Posterior vena cava (tissue), 2 donors: ENCODE measurements at places on chromosomes 2 and 18.

DNA sequence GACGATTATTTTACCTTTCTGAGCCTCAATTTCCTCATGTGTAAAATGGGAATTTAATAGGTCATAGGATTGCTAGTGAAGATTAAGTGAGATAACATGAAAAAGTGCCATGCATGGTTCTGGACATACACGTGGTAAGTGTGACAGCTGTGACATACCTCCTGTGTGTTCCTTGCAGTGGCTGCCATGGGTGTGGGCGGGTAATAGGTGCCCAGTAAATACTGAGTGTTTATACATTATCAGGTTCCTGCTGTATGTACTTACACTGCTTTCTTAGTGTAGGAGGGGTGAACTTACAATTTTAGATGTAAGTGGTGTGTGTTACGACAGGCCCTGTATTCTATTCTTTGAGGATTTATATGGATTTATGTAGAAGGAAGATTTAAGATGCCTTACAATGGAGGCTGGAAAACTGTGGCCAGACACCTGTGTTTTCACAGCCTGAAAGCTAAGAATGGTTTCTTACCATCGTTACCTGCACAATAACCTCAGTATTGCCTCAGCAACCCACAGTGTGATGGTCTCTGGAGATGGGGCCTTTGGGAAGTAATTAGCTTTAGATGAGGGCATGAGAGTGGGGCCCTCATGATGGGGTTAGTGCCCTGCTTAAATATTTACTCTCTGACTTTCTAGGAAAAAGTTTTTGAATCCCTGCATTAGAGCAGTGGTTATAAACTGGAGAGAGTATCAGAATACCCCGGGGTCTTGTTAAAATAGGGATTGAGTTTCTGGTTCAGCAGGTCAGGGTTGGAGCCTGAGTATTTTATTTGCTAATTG is 78.1 kb downstream of the ASAP2 start:
- DNase-seq: no peak

- no peak for DNase-seq
Observed at GRCh38 chr2:179711375-179711774, 150.0 kb downstream of the ZNF385B start.

DNA sequence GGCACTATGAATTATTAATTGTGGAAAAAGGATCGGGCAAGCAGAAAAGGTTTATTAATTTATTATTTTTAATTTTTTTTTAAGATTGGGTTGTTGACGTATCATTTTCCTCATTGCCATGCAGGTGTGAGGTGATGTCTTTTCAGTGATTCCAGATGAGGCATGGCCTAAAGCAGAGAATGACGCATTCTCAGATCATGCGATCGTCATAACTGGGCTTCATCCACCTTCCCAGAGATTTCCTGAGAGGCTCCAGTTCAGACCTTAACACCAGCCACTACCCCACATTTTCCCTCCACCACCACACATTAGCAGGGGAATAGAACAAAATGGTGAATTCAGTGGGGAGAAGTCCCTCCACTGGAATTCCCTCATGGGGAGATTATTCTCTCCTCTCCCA is 518.4 kb upstream of the SPHKAP start:
- DNase-seq: no peak

DNA sequence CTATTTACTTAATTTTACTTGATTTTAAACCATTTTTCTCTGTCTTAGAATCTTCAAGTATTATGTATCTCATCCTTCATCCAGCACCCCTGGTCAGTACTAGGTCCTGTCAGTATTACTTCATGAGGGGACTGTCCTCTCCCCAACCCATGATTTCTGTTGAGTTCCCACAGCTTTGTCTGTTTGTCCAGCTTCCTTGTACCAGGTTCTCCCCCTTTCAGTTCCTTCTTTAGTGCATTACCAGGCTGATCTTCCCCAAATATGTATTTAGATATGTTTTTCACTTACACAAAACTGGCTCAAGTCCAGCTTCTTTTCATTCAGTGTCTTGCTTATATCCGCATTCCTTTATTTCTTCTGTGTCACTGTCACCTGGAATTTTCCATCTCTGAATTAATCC is 13.8 kb upstream of the TTC27 start:
- no peak for DNase-seq

GRCh38 chr2:196891136-196891535 is 35.4 kb downstream of the PGAP1 start:
- no peak for DNase-seq

DNA sequence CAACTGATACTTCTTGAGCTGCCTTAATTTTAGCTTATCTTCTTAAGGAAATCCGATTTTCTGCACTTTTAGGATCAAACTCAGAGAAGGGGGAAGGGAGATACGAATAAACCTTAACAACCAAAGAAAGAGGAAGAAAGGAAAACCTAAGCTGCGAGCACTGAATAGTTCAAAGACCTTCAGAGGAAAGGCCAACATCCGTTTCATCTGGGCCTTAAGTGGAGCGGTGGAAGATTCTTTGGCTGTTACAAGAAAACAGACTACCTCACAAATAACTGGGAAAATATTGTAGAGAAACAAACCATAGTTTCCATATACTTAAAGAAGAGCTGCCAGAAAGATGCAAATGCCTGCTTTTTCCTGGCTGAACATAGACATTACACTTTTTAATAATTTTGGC is 43.6 kb downstream of the VIT start:
- no peak for DNase-seq

DNA sequence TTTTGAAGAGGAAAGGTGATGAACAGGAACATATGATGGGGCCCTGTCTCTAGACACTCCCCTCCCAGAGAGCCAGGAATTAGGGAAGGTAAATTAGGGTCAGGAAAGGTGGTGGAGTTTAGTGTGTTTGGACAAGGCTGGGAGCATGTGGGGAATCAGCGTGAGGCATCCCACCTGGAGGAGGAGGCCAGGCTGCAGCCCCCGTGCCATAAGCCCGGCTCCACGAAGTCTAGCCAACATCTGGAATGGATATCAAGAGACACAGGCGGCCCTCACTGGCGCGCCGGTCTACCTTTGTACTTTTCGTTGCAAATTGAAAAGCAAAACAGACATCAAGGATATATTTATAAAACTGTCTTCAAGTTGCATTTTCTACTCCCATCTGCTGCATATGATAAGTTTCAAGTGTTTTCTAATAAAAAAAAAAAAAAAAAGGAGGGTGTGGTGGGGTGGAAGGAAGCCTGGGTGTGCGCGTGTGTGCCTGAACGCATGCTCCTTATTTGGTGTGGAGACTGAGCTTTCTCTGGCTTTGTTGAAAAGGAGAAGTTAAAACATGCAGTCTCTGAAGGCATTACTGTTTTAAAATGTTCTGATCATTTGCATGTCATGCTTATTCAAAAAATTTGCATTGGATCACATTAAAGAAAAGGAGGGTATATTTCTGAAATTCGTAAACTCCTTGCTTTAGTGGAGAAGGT is 546.7 kb upstream of the ID2 start:
- no peak for DNase-seq

DNA sequence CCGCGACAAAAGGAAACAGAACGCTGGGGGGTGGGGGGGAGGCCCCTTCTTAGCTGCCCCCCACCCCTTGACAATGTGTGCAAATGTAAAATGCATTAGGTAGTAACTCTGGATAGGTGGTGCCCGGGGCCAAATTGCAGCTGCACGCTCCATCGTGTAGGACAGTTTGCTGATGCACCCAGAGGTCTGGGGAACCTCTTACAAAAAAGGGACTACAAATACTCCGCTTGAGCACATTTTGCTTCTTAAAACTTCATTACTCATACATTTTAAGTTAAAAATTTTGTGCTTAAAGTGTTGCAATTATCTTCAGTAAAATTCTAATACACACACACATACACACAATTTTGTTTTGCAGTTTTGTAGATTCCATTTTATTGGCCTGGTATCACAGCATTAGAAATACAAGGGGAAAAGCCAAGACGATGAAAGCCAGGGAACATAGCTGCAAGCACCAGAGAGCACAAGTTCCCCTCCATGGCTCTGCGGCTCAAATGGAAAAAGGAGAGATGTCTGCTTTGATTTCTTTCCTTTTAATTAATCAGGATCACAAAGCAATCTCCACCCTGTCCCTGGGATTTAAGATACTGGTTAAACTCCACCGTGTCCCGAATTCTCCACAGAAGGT is 582.1 kb downstream of the ZEB2 start:
- no peak for DNase-seq

DNA sequence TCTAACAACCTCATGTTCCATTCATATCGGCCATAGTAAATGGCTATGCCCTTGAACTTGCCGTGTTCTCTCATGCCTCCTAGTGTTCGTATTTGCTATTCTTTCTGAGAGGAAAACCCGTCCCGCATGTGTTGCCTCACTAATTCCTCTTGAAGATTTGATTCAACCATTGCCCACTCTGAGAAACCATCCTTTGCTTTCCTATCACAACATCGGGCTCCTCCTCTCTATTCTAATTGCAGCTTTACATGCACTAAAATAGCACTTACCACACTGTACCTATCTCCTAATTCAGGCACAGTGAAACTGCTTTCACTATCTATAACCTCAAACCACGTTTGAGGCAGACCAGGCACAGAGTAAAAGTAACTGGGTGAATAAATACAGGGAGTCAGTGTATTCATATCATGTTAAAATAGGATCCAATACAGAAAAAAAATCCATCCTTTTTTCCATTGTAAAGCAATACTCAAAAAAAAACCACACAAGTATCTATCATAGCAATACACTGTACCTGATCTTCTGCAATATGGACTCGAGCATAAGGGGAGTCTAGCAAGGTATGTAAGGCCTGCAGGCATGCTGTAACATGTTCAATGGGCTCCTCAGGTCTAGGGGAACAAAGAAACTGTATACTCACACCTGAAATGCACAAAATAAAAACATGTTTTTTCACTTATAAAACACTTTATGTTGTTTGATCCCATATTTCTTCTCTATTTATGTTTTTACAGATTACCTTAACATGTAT is 39.0 kb upstream of the STRN start:
- no peak for DNase-seq

GRCh38 chr2:236306825-236307540 is 42.8 kb upstream of the ASB18 start:
- no peak for DNase-seq

GRCh38 chr2:65762068-65762467 is 329.7 kb upstream of the SPRED2 start:
- no peak for DNase-seq

- no peak for DNase-seq
Observed at GRCh38 chr2:8709611-8710010, 27.8 kb downstream of the ID2 start.

GRCh38 chr2:114274957-114275356 is 167.5 kb upstream of the DPP10 start:
- no peak for DNase-seq

- no peak for DNase-seq
Observed at GRCh38 chr2:69221960-69222751, 164.9 kb downstream of the GFPT1 start.

GRCh38 chr2:134008837-134009236 is 245.0 kb upstream of the MGAT5 start:
- no peak for DNase-seq

DNA sequence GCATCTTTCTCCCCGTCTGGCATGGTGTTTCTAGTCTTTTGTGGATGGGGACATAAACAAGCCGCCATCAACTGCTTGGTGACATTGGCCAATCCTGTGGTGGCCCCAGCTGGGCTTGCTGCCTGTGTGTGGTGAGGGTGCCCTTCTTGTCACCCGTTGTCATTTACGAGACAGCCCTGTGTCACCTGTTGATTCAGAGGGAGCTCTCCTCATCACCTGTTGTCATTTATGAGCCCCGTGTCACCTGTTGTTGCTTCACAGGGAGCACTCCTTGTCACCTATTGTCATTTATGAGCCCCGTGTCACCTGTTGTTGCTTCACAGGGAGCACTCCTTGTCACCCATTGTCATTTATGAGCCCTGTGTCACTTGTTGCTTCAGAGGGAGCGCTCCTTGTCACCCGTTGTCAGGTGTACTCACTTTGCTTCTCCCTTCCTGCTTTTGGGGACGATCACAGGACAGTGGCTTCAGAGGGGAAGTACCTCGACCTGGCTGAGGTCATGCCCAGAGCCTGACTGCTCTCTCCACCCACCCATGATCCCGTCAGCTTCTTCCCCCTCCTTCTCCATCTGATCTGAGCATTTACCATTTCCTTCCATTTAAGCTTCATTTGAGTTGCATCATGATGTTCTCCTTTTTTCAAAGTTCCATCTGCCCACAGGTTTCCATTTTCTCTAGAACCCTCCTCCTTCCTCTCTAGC is 29.1 kb downstream of the HPCAL1 start:
- peak; percentile 66 for DNase-seq

DNA sequence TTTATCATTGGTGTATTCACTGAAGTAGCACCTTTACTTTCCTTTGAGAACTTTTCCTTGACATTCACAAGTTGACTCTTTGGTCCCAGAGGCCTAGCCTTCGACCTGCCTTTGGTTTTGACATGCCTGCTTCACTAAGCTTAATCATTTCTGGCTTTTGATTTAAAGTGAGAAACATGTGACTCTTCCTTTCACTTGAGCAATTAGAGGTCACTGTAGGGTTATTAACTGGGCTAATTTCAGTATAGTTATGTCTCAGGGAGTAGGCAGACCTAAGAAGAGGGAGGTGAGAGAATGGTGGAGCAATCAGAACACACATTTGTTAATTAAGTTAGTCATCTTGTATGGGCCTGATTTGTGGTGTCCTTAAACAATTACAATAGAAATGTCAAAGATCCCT is 1040.7 kb upstream of the SLC39A10 start:
- DNase-seq: no peak

- DNase-seq: no peak
Observed at GRCh38 chr2:46798998-46799698, 116.5 kb downstream of the MCFD2 start.

- no peak for DNase-seq
Observed at GRCh38 chr2:70753902-70754301, 14.1 kb downstream of the ADD2 start.

GRCh38 chr2:46230677-46231425 is 66.4 kb upstream of the EPAS1 start:
- no peak for DNase-seq
